ENCODE measurements at places on chromosomes 3 and 15. TPM values are rescaled to one million over a fixed set of nuclear protein-coding genes. Genes with fewer than 3 reads are reported as not detected.

- DNase-seq, result no peak
Observed at GRCh38 chr15:68201879-68202261, 3.3 kb downstream of the CALML4 start.

GRCh38 chr15:40102897-40103858 is 5.5 kb downstream of the BMF start:
- no peak for DNase-seq

- DNase-seq, result no peak
Observed at GRCh38 chr15:22811640-22812039, 25.2 kb downstream of the NIPA1 start.

GRCh38 chr3:152658977-152659720 is 175.8 kb upstream of the P2RY1 start:
- DNase-seq, result no peak

- DNase-seq, result peak; percentile 42
Observed at GRCh38 chr3:169929830-169930519, 18.6 kb downstream of the SAMD7 start.

GRCh38 chr3:128383316-128384235 is 83.1 kb downstream of the DNAJB8 start:
- DNase-seq, result peak; percentile 70

GRCh38 chr3:124861041-124861440 is 26.1 kb downstream of the ITGB5 start:
- no peak for DNase-seq

DNA sequence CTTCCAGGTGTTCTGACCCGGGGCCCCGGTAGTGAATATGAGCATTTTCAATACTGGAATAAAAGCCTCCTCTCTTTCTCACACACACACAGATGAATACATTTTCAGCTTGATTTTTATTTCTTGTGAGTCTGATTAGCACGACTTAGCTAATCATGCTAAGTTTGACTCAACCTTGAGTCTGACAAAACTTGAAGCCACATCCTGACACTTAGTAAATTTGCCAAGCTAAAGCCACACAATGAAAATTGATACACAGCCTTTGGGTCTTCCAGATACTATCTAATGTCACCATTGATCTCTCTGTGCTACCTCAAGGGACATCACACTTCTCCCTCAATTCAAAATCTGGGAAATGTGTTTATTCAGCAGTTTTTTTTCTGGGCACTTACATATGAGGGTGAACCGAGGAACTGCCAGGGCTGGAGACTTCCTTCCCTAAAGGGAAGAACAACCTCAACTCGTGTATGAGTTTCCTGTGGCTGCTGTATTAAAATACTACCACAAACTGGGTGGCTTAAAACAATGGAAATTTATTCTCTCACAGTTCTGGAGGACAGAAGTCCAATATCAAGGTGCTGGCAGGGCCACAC is 18.6 kb downstream of the TMEM266 start:
- DNase-seq, result no peak

CTXN2 gene
- total RNA-seq, result not detected

GRAMD1C gene
- total RNA-seq, result not detected

GOLGA6B gene
- not detected for total RNA-seq

All from K562 (cell line).